ENCODE measurements at places on chromosomes 11 and 22.

DNA sequence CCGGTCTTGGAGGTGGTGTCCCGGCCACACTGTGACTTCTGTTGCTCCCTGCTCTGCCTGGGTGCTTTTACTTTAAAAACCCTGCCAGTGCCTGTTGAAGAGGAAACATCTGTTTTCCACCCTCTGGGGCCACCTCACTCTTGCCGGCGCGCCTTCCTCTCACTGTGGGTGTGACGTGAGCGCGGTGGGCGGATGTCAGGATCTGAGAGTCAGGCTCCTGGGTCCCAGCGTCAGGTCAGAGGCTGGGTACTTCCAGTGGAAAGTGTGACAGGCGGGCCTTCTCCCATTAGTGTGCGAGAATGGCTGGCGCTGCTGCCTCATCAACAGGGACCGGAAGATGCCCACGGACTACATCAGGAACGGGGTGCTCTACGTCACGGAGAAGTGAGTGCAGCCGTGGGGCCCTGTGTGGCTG lies 54.2 kb downstream of the GRAMD4 start:
- peak; percentile 13 for DNase-seq

- no peak for DNase-seq
These were observed 8.7 kb upstream of the B4GALNT4 start for GRCh38 chr11:360326-361280.

DNA sequence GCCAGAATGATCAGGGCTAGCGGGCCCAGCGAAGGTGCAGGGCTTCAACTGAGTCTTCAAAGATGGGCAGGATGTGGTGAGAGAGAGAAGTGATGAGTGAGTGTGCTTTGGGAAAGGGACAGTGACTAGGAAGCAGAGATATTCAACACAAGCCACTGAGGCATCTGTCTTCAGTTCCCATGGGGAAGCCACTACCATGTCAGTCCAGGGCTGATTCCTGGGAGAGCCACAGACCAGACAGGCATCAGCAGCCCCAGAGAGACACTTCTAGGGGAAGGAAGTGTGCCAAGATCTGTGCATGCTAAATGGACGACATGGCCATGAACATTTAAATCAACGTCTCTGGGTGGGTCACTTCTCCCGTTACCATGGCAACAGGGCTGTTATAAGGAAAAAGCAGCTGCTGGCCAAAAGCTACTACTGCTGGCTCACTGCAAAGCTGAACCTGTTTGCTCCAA lies 28.5 kb downstream of the P4HA3 start:
- peak; percentile 68 for DNase-seq

GRCh38 chr11:22037505-22037904 lies 155.4 kb upstream of the ANO5 start:
- DNase-seq: no peak

- DNase-seq: peak; percentile 55
These were observed 74.6 kb downstream of the CELSR1 start for GRCh38 chr22:46462726-46463371.

- DNase-seq: no peak
These were observed at the start of gene TMPRSS5 for GRCh38 chr11:113705871-113706655. TMPRSS5 (minus strand) TSS chr11:113706308; CDS start chr11:113706224, 84 bp downstream.

GRCh38 chr11:60672255-60672654 lies 27.2 kb upstream of the MS4A8 start:
- DNase-seq: no peak

- DNase-seq: peak; percentile 88
These were observed at the start of the genes LBHD1 and UQCC3 for GRCh38 chr11:62671608-62672389. LBHD1 (minus strand) TSS chr11:62672267; CDS start chr11:62670031, 2,236 bp downstream. UQCC3 (plus strand) TSS chr11:62671673; CDS start chr11:62671746, 73 bp downstream.

DNA sequence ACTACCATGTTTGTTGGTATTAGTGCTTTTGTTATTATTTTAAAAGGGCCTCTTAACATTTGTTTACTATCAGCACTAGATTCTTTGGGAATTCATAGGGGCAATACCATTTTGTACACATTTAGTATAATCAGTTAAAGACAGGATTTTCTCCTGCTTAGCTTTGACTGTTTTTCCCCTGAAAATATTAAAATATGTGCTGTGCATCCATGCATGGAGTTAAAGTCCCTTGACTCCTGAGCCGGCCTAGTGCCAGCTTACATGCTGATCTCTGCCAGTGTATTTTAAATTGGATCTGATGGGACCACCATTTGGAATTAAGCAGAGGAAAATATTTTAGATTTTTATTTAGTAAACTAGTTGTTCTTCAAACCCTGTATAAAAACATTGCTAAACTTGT lies 161.4 kb downstream of the METTL15 start:
- no peak for DNase-seq

GRCh38 chr22:31952472-31952871 lies 8.1 kb downstream of the YWHAH start:
- peak; percentile 87 for DNase-seq

- no peak for DNase-seq
These were observed 388.2 kb downstream of the KCNA4 start for GRCh38 chr11:29628609-29629008.

- DNase-seq: no peak
These were observed 28.2 kb downstream of the ARHGAP42 start for GRCh38 chr11:100715165-100715761.

All from fibroblast of skin of scalp (primary cell).